ENCODE measurements at places on chromosomes 2 and 18.

- DNase-seq = no peak
These were observed 147.6 kb downstream of the ESCO1 start for GRCh38 chr18:21452796-21453510.

DNA sequence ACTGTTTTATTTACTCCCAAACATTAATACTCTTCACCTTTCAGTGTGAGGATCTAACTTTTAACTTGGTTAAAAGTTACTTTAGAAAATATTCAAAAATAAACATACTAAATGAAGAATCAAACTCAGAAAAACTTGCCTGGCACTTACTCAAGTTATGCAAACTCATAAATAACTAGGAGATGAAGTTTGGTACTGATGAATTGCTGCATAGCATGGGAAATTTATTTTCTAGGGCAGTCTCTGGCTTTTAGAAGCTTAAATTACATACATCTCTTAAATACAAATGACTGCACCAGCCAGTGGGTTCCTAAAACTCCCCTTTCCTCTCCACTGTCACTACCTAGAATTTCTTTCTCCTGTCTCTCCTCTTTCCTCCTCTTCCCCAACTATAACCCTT, 46.7 kb upstream of the CREB1 start:
- no peak for DNase-seq

- DNase-seq = no peak
These were observed 277.7 kb upstream of the FBXO11 start for GRCh38 chr2:48183991-48184390.

DNA sequence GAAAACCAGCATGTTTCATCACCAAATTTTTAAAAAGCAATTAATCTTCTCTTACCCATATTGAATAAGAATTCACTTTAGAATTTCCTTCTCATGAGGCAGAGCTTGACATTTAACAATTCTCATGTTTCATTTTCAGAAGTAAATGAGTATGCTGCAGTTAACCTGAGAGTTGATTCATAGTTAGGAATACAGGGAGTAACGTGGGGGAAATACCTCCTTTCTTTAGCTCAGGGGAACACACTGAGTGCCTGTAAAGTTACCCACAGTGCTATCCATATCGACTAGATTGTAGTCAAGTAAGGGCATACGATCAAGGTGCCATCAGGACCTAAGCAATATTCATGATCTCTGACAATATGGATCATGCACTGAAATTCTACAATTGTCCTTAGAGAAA, 38.9 kb upstream of the ATIC start:
- DNase-seq = no peak

- DNase-seq = peak; percentile 14
These were observed 2.1 kb downstream of the HADHB start for GRCh38 chr2:26246818-26247217.

DNA sequence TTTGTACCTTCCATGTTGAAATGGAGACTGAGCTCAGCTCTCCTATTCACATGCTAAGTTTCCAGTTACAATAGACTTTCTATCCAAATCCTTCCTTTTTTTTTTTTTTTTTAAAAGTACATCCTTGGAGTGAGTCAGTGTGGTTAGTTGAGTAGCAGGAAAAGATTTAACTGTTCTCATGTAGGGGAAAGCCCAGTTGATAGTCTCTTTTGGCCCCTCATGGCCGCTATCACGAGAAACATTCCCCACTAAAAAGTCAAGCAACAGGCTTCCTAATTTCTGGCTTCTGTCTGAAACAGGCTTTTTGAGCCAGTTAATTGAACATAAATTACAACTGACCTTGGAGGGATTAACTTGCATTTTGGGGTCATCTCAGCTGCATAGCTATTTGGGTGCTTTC, 161.3 kb downstream of the MEIS1 start:
- DNase-seq = no peak

GRCh38 chr2:185393091-185393490, 345.5 kb upstream of the FSIP2 start:
- no peak for DNase-seq

GRCh38 chr18:9434122-9434701, 41.1 kb upstream of the RALBP1 start:
- no peak for DNase-seq

DNA sequence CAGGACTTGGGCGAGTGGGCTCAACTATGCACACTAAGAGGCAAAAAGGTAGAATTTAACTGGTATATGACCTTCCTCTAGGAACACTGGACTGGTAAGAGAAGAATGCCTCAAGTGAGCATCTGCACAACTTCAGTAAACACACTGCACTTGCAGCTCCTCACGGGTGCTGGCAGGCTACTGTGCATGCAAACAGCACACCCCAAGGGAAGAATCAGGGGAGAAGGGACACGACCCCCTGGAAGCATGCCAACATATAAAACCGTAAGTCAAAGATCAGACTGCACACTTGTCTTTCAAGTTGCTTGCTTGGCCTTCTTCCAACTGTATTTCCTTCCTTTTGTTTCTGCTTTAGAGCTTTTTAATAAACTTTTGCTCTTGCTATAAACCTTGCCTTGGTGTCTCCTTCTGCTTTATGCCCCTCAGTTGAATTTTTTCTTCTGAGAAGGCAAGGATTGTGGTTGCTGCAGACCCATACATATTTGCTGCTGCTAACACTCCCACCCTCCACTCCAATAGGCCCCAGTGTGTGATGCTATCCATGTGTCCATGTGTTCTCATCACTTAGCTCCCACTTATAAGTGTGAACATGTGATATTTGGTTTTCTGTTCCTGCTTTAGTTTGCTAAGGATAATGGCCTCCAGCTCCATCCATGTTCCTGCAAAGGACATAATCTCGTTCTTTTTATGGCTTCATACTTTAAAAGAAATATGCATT, 263.7 kb upstream of the SPOPL start:
- DNase-seq = peak; percentile 16

DNA sequence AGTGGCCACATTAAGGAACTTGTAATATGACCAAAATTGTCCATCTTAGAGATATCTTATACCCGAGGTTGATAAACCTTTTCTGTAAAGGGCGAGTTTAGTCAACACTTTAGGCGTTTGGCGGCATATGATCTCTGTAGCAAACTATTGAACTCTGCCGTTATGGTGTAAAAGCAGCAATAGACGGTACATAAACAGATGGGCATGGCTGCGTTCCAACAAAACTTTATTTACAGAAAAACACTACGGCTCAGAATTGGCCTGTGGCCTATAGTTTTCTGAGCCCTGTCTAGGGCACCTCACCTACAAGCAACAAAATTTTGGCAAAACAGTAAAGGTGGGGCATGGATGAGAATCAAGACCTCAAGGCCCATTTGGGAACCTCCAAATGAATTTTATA, 121.9 kb upstream of the HAAO start:
- DNase-seq = no peak

- DNase-seq = peak; percentile 48
These were observed 86.6 kb downstream of the MARCO start for GRCh38 chr2:119028327-119029174.

GRCh38 chr2:236659758-236660150, 90.1 kb downstream of the ACKR3 start:
- peak; percentile 17 for DNase-seq

DNA sequence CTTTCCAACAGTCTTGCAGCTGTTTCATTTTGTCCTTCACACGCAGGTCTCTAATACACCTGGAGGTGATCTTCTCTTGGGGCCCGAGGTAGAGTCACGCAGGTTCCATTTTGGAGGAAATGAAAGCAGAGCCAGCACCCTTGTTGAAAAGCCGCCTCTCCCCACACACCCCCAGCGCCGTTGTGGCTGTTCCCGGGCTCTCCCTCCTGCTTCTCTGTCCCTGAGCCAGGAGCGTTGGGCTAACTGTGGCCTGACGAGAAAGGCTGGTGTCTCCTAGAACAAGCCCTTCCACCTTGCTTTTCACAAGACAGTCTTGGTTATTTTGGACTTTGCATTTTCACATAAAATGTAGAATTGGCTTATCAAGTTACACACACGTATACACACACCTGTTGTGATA, 16.3 kb downstream of the SNED1 start:
- no peak for DNase-seq

DNA sequence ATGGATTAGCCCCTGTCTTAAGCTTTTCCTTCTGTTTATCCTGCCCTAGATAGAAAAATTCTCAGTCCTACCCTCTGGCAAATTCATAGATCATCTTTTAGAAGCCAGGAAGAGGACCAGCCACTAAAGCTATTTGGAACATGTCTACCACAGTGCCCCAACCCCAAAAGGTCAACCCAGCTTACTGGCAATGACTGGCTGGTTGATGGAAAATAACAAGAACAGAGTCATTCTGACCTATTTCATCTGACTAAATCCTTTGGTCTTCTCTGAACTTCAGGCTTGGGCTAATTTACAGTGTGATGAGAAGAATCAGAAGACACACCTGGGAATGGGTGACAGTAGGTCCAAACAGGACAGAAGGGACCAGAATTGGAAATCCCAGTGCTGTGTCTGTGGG, 227.3 kb upstream of the CCDC68 start:
- no peak for DNase-seq

GRCh38 chr2:157427003-157427921, 16.6 kb downstream of the CYTIP start:
- no peak for DNase-seq

- no peak for DNase-seq
These were observed 59.9 kb downstream of the ABCB11 start for GRCh38 chr2:168971261-168971660.

DNA sequence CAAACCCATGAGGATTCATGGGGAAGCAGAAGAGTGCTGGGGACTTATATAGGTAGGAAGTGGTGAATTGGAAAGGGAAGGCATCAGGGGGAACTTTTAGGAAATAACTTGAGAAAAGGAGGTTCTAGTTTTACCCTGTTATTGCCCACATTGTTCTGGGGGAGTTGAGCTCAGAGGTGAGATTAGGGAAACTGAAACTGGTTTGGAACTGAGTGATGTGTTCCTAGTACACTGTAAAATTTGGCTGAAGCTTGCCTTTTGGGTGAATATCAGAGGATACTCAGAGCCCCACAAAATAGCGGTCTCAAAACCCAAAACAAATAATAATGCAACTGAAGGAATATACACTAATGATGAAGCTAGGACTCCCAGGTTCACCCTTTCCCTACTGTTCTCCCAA, 39.6 kb upstream of the APOB start:
- DNase-seq = no peak

GRCh38 chr18:22523481-22523880, 105.8 kb upstream of the CTAGE1 start:
- no peak for DNase-seq

DNA sequence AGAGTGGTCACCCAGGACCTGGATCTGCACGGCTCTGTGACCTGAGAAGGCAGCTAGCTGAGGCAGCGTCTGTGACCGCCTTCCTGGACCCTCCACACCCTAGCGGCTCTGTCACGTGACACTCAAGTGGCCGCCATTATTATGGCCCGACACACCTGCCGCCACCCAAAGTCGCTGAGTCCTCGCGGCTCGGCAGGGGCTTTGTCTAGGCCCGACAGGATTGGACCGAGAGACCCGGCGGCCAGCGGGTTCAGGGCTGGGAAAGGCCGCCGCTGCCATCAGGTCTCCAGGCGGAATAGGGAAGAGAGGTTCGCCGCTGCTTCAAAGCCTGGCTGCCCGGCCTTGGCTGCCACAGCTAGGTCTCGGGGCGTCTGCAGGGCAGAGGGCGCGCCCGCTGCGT, 1162.5 kb upstream of the LRRTM1 start:
- no peak for DNase-seq

DNA sequence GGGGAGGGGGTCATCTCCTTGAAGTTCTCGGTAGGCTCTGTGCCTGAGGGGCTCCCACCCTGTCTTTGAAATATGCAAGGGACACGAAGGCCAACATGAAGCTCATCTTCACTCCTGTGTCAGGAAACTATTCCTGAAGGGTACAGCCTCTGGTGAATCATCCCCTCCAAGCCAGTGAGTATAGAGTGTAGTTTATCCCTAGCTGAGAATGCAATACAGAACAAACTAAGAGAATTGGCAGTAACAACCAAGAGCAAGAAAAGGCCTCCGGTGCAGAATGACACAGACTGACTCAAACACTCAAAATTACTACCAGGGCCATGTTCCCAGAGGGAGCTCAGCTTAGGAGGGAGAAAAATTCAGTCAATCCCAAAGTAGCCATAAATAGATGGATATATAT, 413.3 kb downstream of the BCL11A start:
- DNase-seq = no peak

GRCh38 chr2:233116946-233117345, 56.8 kb downstream of the INPP5D start:
- DNase-seq = no peak

DNA sequence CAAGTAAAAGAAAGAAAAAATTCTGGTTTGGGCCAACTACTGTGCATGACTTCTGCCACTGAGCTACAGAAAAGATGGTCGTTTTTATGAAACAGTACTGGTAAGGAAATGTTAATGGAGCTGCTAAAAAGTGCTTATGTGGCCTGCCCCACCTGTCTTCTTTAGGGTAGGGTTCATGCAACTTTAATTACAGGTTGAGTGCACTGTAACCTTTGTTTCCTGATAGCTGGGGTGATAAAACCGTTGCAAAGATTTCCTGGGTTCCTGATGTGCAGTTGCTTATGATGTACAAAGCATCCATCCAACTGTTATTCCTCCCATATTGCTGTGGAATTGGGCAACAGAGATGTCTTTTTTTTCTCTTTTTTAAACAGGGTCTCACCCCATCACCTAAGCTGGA, 34.3 kb upstream of the PUM2 start:
- DNase-seq = no peak

- DNase-seq = no peak
These were observed 563.2 kb upstream of the NRP2 start for GRCh38 chr2:205119136-205119535.

DNA sequence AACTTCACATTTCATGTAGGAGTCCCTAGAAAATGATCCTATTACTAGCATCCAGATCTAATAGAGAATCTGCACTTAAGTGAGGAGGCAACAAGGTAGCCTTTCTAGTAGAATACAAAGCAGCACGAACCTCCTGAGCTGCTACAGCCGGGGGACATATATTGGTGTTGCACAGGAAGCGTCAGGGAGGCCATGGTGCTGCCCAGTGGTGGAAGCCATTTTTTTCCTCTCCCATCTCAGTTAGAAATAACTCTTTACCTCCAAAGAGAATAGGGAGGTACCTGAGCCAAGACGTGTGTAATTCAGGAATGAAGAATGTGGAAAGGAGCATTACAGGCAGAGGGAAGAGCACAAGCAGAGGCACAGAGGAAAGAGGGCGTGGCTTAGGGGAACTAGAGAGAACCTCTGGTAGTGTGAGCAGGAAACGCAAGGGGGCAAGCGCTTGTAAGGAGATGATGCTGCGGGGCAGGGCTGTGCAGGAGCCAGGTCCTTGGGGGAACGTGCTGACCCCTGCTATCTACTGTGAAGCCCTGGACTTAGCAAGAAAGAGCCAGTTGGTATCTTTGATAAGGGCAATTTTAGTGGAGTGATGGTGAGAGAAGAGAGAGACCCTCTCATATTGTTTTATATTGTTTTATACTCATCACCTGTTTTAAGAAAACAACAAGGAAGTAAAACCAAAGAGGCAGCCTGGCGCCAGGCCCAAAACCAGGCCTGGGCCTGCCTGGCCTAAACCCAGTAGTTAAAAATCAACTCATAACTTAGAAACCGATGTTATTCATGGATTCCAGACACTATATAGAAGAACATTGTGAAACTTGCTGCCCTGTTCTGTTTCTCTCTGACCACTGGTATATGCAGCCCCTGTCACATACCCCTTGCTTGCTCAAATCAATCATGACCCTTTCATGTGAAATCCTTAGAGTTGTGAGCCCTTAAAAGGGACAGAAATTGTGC, 50.0 kb upstream of the TTC39C start:
- DNase-seq = no peak

GRCh38 chr2:20745924-20746555, 76.9 kb downstream of the LDAH start:
- peak; percentile 6 for DNase-seq
